ENCODE measurements at places on chromosomes 2 and 18.

DNA sequence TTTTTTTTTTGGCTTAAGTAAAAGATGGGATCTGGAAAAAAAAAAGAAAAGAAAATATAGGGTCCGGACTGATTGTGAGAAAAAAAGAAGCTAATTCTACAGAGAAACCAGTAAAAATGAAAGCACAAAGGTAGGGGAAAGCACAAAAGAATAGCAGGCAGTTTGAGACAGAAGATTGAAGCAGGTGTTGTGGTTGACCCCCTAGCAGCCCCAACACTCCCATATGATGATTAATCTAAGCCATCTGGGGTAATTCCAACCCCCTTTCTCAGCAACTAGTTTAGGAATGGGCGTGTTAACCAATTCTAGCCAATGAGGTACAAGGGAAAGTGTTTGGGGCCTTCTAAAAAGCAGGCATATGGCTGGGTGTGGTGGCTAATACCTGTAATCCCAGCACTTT, 77.0 kb downstream of the MBD2 start:
- DNase-seq, result no peak

- no peak for DNase-seq
Measured at GRCh38 chr18:8501044-8501443, 108.2 kb upstream of the RAB12 start.

DNA sequence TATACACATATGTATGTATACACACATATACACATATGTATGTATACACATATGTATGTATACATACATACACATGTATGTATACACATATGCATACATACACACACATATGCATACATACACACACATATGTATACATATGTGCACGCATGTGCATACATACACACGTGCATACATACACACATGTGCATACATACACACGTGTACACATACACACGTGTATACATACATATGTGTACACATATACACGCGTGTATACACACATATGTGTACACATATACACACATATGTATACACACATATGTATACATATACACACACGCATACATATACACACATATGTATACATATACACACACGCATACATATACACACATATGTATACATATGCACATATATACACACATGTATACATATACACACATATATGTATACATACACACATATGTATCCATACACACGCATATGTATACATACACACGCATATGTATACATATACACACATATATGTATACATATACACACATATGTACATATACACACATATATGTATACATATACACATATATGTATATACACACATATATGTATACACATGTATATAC, 21.5 kb downstream of the NABP1 start:
- no peak for DNase-seq

DNA sequence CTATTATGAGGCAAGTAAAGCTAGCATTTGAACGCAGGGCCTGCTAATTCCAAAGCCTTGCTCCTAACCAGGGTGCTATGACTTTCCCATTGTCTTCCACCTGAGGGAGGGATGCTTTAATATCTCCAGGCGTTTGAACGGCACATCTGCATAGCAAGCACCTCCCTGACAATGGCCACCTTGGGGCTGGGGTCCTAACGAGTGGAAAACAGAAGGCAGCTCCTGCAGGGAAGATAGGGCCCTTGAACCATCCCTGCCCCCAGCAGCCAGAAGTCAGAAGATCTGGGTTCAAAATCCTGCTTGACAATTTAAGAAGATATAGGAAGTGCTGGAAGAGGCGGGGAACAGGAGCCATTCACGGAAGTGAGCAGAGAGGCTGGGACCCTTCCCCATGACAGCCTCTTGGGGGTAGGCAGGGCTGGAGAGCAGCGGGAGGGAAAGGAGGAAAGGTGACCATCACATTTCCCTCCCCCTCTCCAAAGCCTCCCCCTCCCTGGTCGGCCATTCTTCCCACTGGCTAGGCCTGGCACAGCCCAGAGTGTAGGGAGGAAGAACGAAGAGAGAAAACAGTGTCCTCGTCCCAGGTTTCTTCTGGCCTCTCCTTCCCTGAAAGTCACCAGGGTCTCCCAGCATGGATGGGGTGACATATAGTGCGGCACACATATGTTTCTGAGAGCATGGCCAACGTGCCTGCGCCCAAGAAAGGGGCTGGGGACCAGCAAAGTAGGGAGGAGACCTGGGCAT, 73.5 kb downstream of the EMX1 start:
- no peak for DNase-seq

- DNase-seq, result no peak
Measured at GRCh38 chr18:80112624-80113248, 3.7 kb downstream of the ADNP2 start.

DNA sequence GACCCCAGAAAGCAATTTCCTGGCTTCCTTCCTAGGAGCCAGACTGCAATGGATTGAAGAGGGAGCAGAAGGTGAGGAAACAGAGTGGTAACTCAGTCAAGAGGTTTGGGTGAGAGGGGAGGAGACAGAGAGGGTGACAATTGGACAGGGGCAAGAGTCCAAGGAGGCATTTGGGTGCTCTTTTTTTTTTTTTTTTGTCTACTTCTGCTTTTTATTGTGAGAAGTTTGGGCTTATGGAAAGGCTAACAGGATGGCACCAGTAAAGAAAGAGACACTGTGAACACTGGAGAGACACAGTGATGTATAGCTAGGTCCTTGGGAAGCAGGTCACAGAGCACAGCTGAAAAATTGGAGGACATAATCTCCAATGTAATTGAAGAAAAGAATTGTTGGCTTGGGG, 25.0 kb downstream of the CYBRD1 start:
- DNase-seq, result no peak

- DNase-seq, result no peak
Measured at GRCh38 chr18:63253428-63254372, 65.9 kb downstream of the BCL2 start.

- DNase-seq, result no peak
Measured at GRCh38 chr2:109527846-109528705, 85.7 kb downstream of the SEPTIN10 start.

DNA sequence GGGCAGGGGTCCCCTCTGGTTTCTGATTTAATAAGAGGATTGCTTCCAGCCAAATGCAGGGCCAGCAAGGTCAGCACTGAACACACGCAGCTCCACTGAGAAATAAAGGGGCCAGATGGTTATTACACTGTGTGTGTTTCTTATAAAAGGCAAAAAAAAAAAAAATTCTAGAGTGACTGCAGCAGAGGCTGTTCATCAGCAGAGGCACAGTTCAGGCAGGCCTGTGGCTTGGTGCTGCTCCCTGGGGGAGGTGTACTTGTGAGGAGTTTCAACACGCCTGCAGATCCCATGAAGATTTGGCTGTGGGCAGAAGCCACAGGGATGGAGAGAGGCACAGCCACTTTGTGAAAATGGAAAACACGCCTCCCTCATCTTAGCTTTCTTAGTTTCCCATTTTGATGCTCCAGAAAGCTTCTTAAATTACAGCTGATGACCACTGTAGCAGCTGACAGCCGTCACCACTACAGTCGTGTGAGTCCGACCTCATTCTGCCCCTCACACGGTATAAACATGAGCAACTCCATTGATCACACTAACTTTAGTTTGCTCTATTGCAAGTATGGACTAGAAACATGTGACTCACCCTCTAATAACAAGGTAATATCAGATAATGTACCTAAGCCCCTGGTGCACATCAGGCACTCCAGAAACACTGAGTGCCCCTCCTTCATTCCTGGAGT, 726.5 kb upstream of the RAB6C start:
- DNase-seq, result no peak

- DNase-seq, result no peak
Measured at GRCh38 chr2:224442071-224442967, 40.4 kb upstream of the FAM124B start.

- no peak for DNase-seq
Measured at GRCh38 chr2:160372010-160372356, 121.6 kb downstream of the RBMS1 start.

- no peak for DNase-seq
Measured at GRCh38 chr2:42342061-42342794, 18.8 kb downstream of the COX7A2L start.
